ENCODE measurements at places on chromosomes 1 and 21.

GRCh38 chr1:20685741-20686140, 24.6 kb upstream of the DDOST start:
- no peak for DNase-seq

- DNase-seq, result no peak
Observed at GRCh38 chr1:67133177-67133576, 1.6 kb downstream of the C1orf141 start.

GRCh38 chr1:173057984-173058383, 7.2 kb upstream of the TNFSF18 start:
- no peak for DNase-seq

DNA sequence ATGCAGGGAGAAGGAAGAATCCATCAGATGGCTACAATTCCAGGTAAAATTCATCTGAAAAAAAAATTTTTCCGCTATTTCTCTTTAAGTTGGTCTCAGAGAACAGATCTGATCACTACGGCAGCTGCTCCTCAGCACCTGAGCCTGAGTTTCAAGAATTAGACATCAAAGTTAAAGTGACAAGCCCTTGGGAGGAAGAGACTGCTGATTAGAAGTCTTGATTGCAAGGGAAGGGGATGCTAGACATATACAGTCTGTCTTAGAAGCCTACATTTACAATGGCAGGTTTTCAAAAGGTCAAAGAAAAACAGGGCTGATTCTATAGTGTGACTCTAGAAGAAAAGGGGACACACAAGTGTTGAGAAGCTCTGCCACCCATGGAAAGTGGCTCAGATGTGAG, 48.3 kb downstream of the SUSD4 start:
- DNase-seq, result no peak

DNA sequence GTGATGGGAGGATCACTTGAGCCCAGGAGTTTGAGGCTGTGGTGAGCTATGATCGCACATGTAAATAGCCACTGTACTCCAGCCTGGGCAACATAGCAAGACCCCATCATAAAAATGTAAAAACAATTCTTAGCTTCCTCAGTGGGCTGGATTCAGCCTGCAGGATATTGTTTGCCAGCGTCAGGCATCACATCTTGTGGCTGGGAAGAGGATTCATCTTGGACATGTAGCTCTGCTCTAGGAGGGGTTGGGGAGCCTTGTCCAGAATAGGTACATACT, 19.3 kb upstream of the ST3GAL3 start:
- DNase-seq, result no peak

GRCh38 chr1:229028987-229029878, 241.7 kb upstream of the RAB4A start:
- no peak for DNase-seq

- no peak for DNase-seq
Observed at GRCh38 chr1:60573121-60573520, 499.6 kb upstream of the C1orf87 start.

All from T follicular helper cell (primary cell).